GM20000 (cell line): ENCODE measurements at places on chromosomes 7 and 10.

GRCh38 chr7:90617442-90617841, 21.3 kb downstream of the CDK14 start:
- DNase-seq: no peak

- peak; percentile 54 for DNase-seq
These were observed 16.8 kb downstream of the GIMAP5 start for GRCh38 chr7:150753826-150754603.

DNA sequence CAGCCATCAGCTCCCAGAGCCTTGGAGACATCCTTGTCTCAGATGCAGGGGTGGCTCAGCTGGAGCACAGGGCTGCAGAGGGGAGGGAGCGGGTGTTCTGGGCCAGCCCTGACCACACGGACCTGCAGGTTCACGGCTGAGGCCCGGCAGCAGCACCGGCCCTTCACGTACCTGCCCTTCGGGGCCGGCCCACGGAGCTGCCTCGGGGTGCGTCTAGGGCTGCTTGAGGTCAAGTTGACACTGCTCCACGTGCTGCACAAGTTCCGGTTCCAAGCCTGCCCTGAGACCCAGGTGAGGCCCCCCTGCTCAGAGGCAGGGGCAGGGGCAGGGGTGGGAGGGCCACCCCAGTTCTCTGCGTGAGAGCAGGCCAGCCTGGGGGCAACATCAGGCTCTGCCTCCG, 45.2 kb downstream of the PARP12 start:
- no peak for DNase-seq

GRCh38 chr10:71371750-71372166, 25.0 kb upstream of the CDH23 start:
- peak; percentile 48 for DNase-seq

- DNase-seq: no peak
These were observed 147.3 kb upstream of the CDCA7L start for GRCh38 chr7:22093001-22093400.

GRCh38 chr7:29885626-29886025, 79.3 kb downstream of the WIPF3 start:
- DNase-seq: no peak

GRCh38 chr7:71563276-71563675, 431.3 kb downstream of the GALNT17 start:
- no peak for DNase-seq

DNA sequence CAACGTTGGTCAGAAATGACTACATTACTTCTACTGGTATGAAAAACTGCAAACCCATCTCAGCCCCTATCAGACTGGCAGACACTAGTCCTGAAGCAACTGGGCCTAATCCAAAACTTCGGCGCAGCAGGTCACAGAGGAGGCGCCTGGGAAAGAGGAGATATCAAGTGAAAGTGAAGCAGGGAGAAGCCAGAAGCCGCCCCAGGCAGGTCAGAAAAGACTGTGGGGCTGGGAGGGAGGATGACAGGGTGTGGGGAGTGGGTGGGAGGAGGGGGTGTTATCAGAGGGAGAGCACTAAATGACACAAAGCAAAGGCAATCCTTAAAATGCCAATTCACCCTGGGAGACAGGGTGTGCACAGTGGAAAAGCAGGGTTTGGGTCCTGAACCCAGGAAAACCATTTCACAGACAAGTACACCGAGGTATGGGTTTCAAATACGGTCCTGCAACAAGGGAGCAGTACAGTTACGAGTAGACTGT, 731 bp downstream of the CHCHD3 start:
- DNase-seq: no peak

- DNase-seq: no peak
These were observed 944.5 kb downstream of the REEP3 start for GRCh38 chr10:64465653-64466052.

- DNase-seq: no peak
These were observed 38.6 kb downstream of the NEBL start for GRCh38 chr10:20858292-20859124.

DNA sequence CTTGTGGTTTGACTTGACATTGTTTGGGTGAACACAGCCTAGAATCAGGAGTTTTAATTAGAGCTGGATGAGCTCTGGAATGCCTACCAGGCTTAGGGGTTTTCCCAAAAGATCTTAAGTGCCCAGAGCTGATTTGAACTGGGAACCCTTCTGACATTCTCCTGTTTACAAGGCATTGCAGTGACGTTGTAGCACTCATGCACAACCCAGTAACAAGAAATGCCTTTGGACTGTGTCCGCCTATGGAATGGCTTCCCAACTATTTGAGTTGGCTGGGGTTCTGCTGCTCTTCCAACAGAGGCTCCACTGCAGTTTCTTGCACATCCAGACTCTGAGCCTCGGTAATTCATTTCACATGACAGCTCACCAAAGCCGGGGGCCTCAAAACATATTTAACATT, 76.7 kb upstream of the MKX start:
- DNase-seq: no peak

DNA sequence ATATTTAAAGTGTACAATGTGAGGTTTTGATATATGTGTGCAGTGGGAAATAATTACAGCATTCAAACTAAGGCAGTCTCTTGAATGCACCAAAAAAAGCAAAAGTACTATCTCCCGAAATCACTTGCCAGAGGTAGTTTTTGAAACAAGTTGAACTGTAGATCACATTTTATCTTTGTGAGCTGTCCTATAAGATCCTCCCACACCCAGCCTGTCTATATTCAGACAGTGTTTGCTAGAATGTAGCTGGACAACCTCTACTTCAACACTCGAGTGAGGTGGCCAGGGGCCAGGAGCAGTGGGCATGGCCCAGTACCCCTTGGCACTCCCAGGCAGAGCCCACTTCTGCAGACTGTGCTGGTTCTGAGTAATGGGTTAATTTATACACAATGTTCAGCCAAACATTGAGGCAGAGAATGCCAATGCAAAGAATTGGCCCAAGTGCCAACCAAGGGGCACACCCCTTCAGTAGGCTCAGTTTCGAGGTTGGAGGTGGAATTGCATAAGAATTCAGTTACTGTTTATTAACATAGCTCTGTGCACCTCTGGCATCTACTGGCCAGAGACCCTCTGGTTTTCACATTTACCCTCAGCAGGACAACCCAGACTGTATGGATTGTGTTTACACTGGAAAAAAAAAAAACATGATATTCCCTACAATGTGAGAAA, 70.5 kb downstream of the AHR start:
- DNase-seq: no peak

DNA sequence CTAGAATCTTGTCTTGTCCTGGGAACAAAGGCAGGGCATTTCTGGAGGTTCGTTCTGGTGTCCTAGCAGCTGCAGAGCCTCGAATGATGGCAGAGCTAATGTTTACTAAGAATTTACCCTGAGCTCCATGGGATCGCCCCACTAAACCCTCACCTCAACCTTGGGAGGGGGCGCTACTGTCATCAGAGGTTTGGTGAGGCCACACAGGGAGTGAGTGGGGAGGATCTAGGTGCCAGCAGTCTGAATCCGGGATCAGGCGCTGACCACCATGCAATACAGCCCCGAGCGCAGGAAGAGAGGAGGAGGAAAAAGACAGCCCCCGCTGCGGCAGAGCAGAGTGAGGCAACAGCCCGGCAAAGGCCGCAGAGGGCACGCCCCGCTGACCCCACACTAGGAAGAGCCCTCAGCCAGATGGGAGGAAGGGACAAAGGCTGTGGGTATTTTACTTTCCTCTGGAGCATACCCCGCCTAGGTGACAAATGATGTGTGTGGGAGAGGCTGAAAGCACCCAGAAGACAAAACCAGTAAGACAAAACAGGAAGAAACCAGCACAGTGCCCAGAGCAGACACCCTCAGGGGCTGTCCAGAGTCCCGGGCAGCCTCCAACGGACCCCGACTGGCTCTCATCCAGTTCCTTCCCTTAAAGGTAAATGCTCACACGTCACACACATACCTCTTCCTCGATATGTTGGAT, 103.5 kb downstream of the FAM53B start:
- peak; percentile 71 for DNase-seq

- DNase-seq: no peak
These were observed 10.2 kb upstream of the ZFYVE27 start for GRCh38 chr10:97726636-97727178.

- no peak for DNase-seq
These were observed 588.2 kb downstream of the INHBA start for GRCh38 chr7:41114691-41115090.

DNA sequence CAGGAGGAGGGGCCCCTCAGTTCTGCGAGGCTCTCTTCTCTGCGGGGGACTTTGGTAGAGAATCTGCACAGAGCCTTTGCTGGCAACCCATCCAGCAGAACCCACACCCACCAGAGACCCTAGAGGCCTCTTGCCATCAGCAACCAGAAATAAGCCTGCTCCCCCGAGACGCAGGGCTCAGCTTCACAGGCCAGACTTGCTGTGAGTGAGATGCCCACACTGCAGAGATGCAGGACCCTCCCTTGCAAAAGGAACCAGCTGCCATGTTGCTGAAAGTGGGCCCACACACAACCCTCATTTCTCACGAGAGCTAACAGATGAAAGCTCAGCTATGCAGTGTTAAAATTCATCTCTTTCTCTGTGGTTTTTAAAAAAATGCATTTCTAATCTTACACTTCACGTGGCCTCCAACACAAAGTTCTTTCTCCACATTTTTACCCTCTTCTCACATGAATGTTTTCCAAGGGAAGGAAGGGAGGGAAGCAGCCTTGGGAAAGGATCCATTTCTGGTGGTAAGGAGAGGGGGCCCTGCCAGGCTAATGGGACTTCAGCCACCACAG, 171.6 kb downstream of the CCDC3 start:
- DNase-seq: no peak

DNA sequence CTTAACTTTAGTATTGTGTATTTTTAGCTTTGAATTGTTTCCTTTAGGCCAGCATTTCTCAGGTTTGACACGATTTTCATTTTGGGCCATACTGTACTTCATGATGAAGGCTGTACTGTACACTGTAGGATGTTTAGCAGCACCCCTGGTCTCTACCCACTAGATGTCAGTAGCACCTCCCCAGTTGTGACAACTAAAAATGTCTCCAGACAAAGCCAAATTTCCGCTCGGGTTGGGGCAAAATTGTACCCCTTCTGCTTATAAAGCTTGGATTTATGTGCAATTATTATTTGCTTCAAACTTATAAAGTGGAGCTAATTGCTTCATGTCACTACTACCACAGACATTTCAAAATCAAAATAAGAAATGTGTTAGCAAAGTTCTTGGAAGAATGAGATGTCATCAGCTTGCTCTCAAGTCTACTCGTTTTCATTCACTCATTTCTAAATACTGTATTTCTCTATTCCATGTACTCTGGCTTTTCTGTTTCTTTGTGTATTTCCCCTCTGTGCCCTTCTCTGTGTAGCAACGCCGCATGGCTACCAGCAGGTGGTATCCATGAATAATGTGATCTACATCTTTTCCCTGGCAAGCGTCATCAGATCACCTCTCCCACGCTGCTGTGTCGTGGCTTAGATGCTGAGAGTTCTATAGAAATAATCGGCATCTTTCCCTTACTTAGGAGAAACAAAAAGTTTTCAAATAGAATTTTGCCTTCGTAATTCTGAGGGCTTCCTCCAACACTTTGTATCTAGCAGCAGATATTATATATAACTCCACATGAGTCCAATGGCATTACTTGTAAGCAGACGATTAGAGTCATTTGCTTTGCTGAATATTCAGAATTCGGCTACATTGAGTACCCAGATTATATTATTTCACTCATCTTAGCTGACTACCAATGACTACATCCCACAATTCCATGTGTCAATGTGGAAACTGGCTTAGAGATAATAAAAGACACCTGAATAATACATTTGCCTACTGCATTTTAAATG, 47.8 kb upstream of the CALCR start:
- DNase-seq: no peak

DNA sequence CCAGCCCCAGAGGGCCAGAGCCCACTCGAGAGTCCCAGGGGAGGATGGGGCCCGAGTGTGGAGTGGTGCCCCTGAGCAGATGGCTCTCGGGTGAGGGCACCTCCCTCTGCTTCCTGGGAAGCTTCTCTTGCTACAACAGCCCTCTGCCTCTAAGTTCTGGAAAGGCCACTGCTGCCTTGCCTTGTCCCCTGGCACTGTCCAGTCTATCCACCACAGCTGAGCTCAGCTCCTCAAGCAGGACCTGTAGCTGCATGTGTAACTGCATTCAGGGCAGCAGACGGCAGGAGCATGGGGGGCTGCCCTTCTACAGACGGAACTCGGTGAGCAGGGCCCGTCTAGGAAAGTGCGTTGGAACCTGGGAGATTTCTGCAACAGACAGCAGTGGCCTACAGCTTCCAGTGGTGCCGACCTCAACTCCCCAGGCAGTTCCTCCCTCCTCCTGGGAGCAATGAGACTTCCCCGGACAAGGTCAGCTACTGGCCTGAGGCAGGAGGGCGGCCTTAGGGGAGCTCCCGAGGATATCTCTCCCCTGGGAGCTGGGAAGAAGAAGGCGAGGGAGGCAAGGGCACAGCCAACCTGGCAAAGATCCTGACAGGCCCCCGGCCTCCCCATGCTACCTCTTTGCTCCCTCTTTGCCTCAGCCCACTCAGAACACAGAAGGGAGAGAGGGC, 88.5 kb downstream of the DLG5 start:
- no peak for DNase-seq

DNA sequence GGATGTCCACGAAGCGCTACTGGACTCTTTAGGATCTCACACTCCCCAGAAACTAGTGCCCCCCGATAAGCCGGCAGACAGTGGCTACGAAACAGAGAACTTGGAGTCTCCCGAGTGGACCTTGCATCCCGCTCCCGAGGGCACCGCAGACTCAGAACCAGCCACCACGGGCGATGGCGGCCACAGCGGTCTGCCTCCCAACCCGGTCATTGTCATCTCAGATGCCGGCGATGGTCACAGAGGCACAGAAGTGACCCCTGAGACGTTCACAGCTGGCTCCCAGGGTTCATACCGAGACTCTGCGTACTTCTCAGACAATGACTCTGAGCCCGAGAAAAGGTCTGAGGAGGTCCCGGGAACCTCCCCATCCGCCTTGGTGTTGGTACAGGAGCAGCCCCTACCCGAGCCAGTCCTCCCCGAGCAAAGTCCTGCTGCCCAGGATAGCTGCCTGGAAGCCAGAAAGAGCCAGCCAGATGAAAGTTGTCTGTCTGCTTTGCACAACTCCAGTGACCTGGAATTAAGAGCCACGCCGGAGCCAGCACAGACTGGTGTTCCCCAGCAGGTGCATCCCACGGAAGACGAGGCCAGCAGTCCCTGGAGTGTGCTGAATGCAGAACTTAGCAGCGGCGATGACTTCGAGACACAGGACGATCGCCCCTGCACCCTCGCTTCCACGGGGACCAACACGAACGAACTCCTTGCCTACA, 17.6 kb upstream of the BHLHA15 start:
- DNase-seq: no peak

- DNase-seq: no peak
These were observed 48.4 kb upstream of the SEMA3C start for GRCh38 chr7:80967071-80967916.

GRCh38 chr7:143394777-143395176, 13.6 kb downstream of the ZYX start:
- no peak for DNase-seq

GRCh38 chr10:35153716-35154115, 27.1 kb downstream of the CREM start:
- DNase-seq: no peak

DNA sequence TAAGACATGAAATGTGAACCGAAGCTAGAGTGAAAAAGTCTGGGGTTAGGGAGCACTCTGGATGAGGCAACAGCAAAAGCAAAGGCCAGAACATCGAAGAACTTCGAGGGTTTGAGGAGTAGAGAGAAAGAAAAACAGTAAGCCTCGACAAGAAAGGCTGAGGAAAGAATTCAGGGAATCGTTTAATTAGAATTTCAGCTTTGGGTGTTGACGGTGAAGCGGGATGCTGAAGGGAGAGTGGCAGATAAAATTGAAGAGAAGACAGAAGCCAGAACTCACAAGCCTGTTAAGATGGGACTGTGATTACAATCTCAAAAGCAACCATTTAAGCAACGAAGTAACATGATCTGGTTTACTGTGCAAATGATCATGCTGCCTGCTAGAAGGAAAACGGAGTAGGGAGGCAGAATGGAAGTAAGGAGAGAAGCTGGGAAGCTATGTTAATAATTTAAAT, 2.1 kb downstream of the TRDMT1 start:
- DNase-seq: no peak
